NCI-H2171 (cell line): ENCODE measurements at places on chromosomes 1 and 21.

GRCh38 chr1:38558055-38558454 lies 301.5 kb downstream of the RRAGC start:
- no peak for DNase-seq

- DNase-seq: no peak
Observed at GRCh38 chr1:15974855-15975254, 1.0 kb downstream of the ZBTB17 start.

DNA sequence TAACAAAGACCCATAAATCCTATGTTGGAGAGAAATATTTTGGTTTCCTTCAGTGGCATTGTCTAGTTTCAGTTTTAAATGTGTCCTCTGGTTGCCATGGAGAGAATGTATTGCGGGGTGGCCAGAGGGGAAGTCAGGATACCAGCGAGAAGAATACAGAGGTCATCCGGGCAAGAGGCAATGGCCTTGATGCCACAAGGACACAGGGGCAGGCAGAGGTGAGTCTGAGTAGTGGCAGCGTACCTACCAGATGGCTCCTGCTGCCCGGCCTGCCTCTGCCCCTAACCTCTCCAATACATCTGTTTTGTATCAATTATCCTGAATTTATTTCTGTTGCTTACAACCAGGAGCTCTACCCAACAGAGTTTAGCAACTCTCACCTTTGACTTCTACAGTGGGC lies 14.9 kb downstream of the KLHDC7A start:
- no peak for DNase-seq

- DNase-seq: peak; percentile 35
Observed at GRCh38 chr1:200302192-200302920, 107.5 kb downstream of the ZNF281 start.

- DNase-seq: peak; percentile 15
Observed at GRCh38 chr1:207404849-207405525, 49.1 kb upstream of the CR2 start.

GRCh38 chr1:26856181-26856580 lies 6.8 kb upstream of the SFN start:
- no peak for DNase-seq

DNA sequence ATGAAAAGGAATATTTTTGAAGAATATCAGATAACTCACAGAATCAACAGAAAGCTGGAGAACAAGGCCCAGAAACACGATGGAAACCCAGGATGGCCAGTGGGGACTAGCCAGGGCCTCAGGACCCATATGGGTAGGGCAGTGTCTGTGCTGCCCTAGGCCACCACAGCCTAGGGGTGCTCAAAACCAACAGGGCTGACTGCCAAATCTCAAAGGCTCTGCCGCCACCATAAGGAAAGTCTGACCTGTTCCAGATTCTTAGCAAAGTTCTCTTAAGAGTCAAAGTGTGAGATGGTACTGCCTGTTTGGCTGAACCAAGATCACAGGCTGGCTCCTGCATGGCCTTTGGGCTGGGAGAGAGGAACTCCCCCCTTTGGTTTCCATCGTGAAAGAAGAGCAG lies 164.7 kb upstream of the CTTNBP2NL start:
- no peak for DNase-seq

DNA sequence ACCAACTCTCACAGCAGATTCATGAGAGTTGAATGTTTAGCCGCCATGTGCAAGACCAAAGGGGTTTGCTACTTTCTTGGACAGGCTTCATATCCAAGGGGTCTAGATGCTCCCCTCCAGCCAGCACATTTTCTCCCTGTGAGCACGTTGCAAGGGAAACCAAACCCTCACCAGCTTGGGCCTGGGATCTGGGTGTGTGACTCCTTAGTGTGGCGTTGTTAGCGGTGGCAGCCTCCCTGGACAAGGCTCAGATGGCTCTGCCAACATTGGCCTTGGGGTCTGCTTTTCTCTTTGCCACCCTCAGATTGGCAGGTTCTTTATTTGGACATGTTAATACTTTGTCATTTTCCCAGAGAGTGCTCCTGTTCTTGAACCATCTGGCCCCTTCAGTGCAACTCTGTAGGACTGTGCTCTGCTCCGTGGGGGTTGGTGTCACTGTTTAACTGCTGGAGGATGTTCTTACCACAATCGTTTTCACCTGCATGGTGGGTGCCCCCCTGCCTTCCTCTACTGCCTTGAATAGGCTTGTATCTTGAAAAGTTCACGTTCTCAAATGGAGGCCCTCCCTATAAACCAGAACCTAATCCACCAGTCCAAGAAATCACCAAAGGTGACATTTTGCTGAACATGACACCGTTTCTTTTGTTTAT lies 13.4 kb downstream of the ABCG1 start:
- no peak for DNase-seq

DNA sequence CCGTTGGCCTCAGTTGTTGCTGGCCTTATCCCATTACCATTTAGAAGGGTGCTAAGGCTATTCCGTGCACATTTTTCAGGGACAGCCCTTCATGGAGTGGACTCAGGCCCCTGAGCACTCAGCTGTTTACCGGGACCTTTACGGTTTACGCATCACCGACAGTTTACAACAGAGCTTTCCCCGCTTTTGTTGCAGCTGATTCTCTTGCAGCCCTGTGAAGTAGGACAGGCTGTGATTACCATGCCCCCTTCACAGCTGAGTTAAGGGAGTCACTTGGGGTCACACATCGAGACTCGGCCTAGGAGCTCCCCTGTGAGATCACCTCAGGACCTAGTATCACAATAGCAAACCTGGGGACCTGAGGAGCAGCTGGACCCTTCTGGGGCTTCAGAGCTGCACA lies 41.9 kb downstream of the PTPRF start:
- DNase-seq: no peak

DNA sequence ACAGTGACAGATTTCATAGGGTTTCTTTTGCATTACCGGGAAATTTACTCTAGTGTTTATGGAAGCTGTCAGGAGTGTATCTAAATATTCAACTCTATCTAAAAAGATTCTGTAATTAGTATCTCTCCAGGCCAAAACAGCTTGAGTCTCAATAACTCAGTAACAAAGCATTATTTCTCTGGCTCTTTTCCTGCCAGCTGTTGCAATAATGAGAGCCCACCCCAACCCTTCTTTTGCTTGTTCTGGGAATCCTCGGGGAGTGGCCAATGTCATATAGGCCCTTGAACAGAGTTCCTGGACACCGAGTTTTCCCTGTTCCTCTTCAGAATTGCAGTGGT lies 120.1 kb upstream of the SGIP1 start:
- no peak for DNase-seq

GRCh38 chr1:205510308-205510950 lies 6.0 kb downstream of the CDK18 start:
- no peak for DNase-seq

DNA sequence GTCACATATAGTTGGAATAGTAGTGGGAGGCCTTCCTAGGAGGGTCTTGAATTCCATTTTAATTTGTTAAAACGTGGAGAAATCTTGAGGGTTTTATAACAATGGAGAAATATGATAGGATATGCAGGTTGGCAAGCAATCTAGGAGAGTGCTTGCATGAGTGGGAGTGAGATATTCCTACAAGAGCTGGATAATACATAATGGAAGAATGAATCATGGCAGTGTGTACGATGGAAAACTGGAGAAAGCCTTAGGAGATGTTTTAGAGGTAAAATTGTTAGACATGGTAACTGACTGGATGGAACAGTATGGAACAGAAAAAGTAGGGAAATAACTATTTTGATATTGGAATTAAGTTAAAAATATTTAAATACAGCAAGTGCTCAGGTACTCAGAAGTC lies 352.4 kb downstream of the PTBP2 start:
- no peak for DNase-seq

GRCh38 chr1:226640321-226641136 lies 92.0 kb downstream of the STUM start:
- DNase-seq: peak; percentile 34

DNA sequence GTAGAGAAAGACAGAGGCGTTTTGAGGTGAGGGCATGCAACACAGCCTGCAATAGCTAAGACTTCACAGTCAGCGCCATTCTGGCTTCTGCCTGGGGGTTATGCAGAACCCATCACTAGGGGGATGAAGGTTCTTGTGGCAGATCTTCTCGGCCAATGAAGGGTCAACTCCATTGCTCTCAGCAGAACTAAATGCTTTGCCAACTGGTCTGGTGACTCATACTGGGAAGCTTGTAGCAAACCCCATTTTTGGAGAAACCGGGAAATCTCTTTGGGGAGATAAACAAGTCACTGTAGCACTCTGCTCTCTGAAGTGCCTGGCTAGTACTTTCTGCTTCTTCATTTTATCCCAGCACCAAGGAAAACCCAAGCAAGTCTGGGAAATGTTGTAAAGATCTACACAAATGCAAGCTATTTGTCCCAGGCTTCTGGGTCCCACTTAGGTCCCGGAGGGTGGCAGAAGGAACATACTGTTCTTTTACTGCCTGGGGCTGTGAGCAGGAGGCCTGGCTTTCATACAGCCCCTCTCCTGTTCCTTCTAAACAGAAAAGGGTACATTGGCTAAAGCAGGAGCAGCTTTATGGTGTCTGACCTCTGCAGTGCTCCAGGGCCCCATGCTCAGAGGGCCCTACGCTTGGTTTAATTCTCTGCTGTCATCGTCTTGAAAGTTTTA lies 28.8 kb downstream of the SHISA4 start:
- no peak for DNase-seq

- DNase-seq: no peak
Observed at GRCh38 chr1:218813237-218813636, 360.4 kb upstream of the LYPLAL1 start.

DNA sequence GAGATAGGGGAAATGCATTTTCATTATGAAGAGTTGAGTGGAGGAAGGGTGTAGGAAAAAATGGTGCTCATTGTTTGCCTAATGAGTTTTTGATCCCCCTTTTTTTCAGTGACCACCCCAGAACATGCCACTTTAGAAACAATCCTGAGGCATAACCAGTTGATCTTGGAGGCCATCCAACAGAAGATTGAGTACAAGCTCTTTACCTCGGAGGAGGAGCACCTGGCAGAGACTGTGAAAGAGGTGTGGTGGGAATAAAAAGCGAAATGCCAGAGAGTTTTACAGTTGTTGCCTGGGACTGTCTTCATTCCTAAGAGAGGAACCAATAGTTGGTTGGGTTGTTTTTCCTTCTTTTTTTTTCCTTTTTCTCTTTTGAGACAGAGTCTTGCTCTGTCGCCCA lies 54.3 kb upstream of the EPHA8 start:
- no peak for DNase-seq

- no peak for DNase-seq
Observed at GRCh38 chr21:26153758-26154157, 16.8 kb downstream of the APP start.

GRCh38 chr1:231419147-231419546 lies 2.9 kb downstream of the EGLN1 start:
- no peak for DNase-seq

- DNase-seq: no peak
Observed at GRCh38 chr1:41698916-41699860, 214.7 kb upstream of the EDN2 start.

GRCh38 chr21:36545776-36546511 lies 66.0 kb upstream of the CLDN14 start:
- no peak for DNase-seq

DNA sequence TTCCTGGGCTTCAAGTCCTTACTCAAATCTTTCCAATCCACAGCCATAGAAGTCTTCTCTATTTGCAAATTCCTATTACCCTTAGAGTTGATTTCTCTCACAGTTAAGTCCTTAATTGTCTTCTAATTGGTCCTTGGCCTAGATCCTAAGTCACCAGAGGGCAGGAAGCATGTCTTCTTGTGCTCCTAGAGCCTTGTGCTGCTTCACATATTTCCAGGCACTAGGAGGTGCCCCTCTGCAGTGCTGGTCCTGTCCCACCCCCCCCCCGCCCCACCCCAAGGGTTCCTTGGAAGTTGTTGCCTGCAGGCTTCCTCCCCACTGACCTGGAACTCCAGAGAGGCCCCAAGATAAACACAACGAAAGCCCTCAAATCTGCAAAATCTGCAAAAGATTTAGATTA lies 28.1 kb upstream of the TARBP1 start:
- DNase-seq: no peak

DNA sequence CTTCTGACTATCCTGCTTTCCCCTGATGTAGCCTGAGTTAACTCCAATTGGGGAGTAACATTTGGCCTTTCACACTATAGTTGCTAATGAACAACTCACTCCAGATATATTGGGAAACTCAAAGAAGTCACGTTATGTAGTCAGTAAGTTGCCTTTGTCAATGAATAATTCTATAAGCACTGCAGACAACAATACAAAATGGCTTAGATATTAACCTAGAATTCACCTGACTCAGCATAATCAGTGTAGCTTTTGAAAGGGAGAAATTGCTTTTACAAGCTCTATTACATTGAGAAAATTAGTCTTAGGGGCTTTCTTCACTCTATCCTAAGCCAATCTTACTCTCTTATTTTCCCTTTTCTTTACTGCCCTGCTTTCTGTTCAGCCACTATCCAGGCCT lies 303.5 kb upstream of the NR5A2 start:
- no peak for DNase-seq
